Colonic mucosa (tissue), 4 donors: ENCODE measurements at places on chromosomes 3 and 15. TPM values are rescaled to one million over a fixed set of nuclear protein-coding genes. Genes with fewer than 3 reads are reported as not detected.

The ITIH1 gene
- total RNA-seq = not detected

The CCR3 gene
- not detected for total RNA-seq

The ZBED2 gene
- total RNA-seq = not detected

The AGBL1 gene
- 0.24 TPM for total RNA-seq

The CISH gene
- total RNA-seq = 19.6 TPM

The ITGB5 gene
- total RNA-seq = 74.4 TPM

The ZSCAN29 gene
- 26.2 TPM for total RNA-seq

The BCHE gene
- total RNA-seq = 5.4 TPM

The P2RY1 gene
- total RNA-seq = 27.8 TPM

The OR5H15 gene
- total RNA-seq = not detected

The ZNF80 gene
- total RNA-seq = not detected

The FBLN2 gene
- 10.5 TPM for total RNA-seq

The GFM1 gene
- 40.9 TPM for total RNA-seq

The IQCF5 gene
- not detected for total RNA-seq

The MESP2 gene
- total RNA-seq = 5.4 TPM

The CD80 gene
- total RNA-seq = 0.29 TPM

The RLBP1 gene
- not detected for total RNA-seq

The MOBP gene
- 0.72 TPM for total RNA-seq

The RBSN gene
- 17.0 TPM for total RNA-seq

The DPPA2 gene
- total RNA-seq = not detected

The COL8A1 gene
- 1.9 TPM for total RNA-seq

The GTF2E1 gene
- 15.2 TPM for total RNA-seq

The CTXN2 gene
- total RNA-seq = 0.07 TPM

The DLL4 gene
- 18.5 TPM for total RNA-seq

The TM4SF4 gene
- 4.5 TPM for total RNA-seq

The TF gene
- total RNA-seq = 18.6 TPM

The GRAMD1C gene
- total RNA-seq = 4.1 TPM

The MAGEL2 gene
- 0.10 TPM for total RNA-seq

The CLRN1 gene
- not detected for total RNA-seq

The WDR93 gene
- total RNA-seq = 0.13 TPM

The TRAK1 gene
- total RNA-seq = 70.3 TPM

The DUOX1 gene
- 0.45 TPM for total RNA-seq

The CFAP92 gene
- 0.77 TPM for total RNA-seq

The PLCB2 gene
- total RNA-seq = 5.7 TPM

The SLC22A14 gene
- total RNA-seq = 0.44 TPM

The MGLL gene
- 123 TPM for total RNA-seq

The SAMD7 gene
- total RNA-seq = not detected

The CCR5 gene
- total RNA-seq = 1.9 TPM

The OR5K3 gene
- total RNA-seq = not detected

The PHLDB2 gene
- 33.4 TPM for total RNA-seq

The HHATL gene
- total RNA-seq = 1.2 TPM

The SST gene
- total RNA-seq = 31.6 TPM

The HMG20A gene
- 37.1 TPM for total RNA-seq

The SPTBN5 gene
- 2.3 TPM for total RNA-seq

The SLC28A2 gene
- total RNA-seq = 21.6 TPM

The CPA3 gene
- total RNA-seq = 12.6 TPM

The STAC gene
- 0.42 TPM for total RNA-seq

The PCSK6 gene
- total RNA-seq = 39.5 TPM

The ATG3 gene
- total RNA-seq = 59.1 TPM

The RAB5A gene
- 40.4 TPM for total RNA-seq

The IL17RB gene
- 18.6 TPM for total RNA-seq

The SRGAP3 gene
- total RNA-seq = 5.7 TPM

The CCR9 gene
- 0.13 TPM for total RNA-seq

The PIERCE2 gene
- 5.8 TPM for total RNA-seq
